ENCODE measurements at places on chromosomes 1 and 21. TPM values are rescaled to one million over a fixed set of nuclear protein-coding genes. Genes with fewer than 3 reads are reported as not detected.

DNA sequence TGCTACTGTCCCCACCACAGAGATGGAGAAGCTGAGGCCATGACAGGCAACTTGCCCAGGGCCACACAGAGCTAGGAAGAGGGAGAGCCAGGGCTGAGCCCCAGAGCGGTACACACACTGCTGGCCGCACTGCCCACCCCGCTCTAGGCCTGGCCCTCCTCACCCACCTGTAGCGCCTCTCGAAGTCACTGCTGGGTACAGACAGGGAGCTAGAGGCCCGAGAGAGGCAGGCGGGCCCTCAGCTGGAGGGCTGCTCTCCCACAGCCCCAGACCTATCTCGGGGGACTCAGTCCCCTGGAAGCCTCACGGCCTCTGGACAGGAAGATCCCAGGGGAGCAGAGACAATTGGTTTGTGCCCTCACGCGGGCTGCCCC is 17.3 kb upstream of the PLEKHG5 start:
- no peak for DNase-seq

DNA sequence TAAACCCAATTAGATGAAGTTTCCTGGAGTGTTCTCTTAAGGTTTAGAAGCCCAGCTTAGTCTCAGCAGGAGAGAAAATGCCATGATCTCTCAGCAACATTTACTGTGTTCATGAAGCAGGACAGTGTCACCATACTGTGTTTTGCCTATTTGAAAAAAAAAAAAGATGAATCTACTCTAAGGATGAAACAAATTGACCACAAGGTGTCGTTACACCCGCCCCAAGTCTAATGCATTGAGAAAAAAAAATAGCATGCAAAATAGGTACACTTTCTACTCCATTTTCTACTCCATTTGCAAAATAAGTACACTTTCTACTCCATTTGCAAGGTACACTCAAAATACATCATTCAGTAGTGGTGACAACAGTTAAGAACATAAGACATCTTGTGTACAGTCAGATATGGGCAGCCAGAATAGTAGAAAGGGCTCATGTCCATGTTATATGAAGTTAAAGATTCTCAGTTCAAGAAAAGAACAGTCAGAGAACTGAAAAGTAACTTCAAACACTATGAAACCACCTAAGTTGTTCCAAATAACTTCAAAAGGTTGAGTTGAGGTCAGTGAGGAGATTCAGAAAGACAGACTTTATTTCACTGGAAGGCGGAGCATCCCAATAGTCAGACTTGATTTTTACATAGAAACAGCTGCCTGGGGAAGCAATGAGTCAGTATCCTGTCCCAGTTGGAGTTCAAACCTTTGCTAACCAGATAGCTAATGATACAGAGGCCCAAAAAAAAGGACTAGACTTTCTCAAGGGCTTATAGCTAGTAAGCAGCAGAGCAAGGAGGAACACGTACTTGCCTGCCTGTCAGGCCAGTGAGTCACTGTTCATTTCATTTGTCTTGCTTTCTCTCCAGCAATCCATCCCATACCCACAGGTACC is 13.3 kb downstream of the PLPPR5 start:
- DNase-seq = no peak

DNA sequence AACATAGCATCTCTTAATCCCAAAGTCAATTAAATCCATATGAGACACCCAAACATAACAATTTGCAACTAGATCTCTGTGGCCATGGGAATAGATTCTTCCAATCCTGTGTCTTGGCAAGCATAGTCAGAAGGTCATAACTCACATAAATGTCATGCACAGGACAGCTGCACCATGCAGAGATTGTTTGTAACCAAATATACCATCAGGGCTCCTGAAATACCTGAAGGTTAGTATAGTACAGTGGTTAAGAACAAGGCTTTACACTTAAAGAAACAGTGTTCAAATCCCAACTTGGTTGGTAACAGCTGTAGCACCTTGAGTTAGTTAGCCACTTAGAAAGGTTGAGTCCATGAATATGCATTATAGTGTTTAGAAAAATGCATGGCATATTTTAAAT is 82.6 kb upstream of the CCDC190 start:
- DNase-seq = no peak

Gene CAMK1G
- not detected for polyA plus RNA-seq

Gene ERICH3
- polyA plus RNA-seq = not detected

Measured in CD14-positive monocyte (primary cell).